ENCODE measurements at places on chromosomes 16 and 17.
A peak's percentile ranks its signal among the peaks of the same experiment; 100 is the strongest.

GRCh38 chr17:149897-150584 lies 12.7 kb downstream of the SCGB1C2 start:
- no peak for DNase-seq

- no peak for DNase-seq
Observed at GRCh38 chr17:51499897-51500296, 239.6 kb downstream of the UTP18 start.

DNA sequence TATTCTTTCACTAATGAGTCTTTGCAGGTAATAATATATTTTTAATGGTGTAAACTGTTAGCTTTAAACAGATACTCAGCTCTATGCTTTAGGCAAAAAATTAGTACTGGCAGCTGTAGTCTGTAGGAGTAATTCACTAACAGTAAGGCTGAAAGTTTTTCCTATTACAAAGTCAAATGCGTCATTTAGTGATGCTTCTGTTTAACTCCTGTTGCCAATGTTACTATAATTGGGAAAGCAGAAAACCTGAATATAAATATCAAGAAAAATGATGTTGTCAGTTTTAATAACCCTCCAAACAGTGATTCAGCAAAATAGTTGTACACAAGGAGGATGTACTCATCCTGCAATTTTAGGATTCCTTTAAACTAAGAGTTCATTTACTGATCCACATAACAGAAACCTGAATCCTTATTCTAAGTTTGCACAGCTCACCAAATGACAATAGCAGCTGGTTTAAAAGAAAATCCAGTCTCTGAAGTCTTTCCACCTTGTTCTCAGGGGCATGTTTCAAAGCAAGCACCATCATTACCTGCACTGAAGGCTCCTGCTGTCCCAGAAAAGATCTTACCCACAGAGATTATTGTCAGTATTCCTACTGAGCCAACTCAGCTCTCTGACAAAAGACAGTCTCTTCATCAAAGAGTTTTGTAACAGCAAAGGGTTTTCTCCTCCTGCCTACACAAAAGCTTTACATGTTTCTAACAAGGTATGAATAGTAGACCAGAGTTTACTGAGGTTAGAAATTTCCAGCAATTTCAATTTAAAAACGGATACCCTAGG lies 4.2 kb downstream of the CDR2 start:
- DNase-seq, result no peak

GRCh38 chr17:57512258-57512657 lies 232.8 kb downstream of the CCDC182 start:
- DNase-seq, result no peak

- DNase-seq, result no peak
Observed at GRCh38 chr17:75684249-75684648, 17.1 kb downstream of the SAP30BP start.

DNA sequence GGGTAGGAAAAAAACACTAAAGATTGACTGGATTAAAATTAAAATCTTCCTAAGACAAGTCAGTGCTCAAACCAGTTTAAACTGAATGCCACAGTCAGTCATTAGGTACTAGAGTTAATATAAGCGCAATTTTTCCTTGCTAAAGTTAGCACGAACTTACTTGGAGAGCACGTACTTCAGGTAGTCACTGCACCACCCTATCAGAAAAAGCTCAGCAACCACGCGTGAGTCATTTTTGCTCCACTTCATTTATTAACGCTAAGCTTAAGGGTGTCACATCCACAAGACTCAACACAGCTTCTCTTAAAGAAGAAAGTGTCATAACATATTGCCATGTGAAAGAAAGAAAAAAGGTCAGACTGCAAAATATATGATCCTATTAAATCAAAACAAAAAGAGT lies 53.1 kb downstream of the TEX2 start:
- DNase-seq, result no peak

- no peak for DNase-seq
Observed at GRCh38 chr17:41710472-41711090, 1.6 kb upstream of the GAST start.

- DNase-seq, result no peak
Observed at GRCh38 chr16:87123356-87124001, 193.7 kb downstream of the C16orf95 start.

GRCh38 chr17:72635034-72635635 lies 457.4 kb downstream of the SLC39A11 start:
- DNase-seq, result no peak

GRCh38 chr16:12703935-12704334 lies 99.8 kb downstream of the CPPED1 start:
- no peak for DNase-seq

DNA sequence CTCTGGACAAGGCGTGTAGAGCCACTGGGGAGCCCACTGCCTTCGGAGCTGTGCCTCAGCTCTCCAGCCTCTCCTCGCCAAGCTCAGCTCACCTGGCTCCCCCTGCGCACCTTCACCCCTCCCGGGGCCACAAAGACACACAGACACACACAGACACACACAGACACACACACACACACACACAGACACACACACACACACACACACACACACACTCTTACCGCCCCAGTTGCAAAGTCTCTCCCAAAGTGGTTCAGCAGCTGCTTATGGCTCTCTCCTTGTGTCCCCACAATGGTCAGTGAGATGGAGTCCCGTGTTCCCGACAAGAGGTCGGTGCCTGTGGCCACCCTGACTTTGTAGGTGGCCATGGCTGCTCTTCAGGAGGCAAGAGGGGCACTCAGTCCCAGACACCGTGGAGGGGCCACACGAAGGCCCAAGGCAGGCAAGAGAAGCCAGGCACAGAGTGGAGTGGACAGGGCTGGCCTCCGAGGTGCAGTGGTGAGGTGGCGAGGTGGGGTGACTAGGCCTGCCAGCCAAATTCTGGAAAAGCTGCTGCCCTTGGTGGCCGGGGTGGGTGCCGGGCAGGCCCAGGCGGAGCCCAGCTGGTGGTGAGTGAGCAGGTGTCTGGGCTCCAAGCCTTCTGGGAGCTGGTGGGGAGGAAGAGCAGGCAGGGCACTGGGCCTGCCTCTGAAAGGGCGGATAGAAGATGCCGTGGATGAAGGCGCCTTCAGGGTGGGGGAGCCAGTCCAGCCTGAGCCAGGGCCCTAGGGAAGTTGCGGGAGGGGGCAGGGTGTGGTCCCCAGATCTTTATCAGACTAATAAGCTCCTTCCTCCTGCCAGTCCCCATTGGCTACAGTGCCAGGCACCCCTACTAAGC lies at the start of gene ALOX12B:
ALOX12B (minus strand) TSS at position 642 of the 877 bp plus-strand sequence; CDS start at position 368, 274 bp downstream.
- no peak for DNase-seq

DNA sequence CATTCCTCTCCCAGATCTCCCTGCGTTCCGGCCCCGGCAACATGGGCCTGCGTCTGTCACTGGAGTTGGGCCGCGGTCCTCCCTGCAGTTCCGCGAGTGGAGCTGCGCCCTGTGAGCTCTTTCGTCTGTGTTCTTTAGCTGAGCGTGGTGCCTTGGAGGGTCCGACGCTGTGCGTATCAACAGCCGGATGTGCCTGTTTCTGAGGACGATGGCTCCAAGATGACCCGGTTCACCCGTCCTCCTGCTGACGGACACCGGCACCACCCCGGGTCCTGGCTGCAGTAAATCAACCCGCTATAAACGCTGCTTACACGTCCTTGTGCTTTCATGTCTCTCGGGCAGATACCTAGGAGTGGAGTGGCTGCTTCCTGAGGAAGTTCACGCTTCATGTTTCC lies 44.8 kb upstream of the GNG13 start:
- DNase-seq, result no peak

- DNase-seq, result peak; percentile 49
Observed at GRCh38 chr16:66751053-66751302, 431 bp downstream of the DYNC1LI2 start.

DNA sequence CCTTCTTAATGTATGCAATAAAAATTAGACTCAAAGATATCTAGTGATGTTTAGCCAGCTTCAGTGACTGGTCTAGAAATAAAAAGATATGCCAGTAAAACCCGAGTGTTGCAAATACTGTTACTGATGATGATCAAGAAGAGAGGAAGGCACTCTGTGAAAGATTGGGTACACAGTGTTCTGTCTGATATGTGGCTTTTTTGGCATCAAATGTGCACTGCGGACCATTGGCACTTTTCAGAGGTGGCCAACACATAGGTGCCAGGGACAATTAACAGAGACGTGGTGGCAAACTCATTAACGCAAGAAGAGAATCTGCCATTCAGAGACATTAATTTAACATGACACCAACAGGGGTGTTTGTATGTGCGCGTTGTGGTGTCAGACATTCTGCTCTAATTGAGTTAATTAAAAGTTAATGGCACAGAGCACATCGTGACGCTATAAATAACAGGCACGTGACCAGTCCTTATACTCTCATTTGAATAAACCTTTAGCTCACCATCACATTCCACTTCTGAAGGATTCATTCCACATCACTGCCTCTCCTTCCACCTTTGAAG lies 549.3 kb upstream of the HSBP1 start:
- DNase-seq, result no peak

DNA sequence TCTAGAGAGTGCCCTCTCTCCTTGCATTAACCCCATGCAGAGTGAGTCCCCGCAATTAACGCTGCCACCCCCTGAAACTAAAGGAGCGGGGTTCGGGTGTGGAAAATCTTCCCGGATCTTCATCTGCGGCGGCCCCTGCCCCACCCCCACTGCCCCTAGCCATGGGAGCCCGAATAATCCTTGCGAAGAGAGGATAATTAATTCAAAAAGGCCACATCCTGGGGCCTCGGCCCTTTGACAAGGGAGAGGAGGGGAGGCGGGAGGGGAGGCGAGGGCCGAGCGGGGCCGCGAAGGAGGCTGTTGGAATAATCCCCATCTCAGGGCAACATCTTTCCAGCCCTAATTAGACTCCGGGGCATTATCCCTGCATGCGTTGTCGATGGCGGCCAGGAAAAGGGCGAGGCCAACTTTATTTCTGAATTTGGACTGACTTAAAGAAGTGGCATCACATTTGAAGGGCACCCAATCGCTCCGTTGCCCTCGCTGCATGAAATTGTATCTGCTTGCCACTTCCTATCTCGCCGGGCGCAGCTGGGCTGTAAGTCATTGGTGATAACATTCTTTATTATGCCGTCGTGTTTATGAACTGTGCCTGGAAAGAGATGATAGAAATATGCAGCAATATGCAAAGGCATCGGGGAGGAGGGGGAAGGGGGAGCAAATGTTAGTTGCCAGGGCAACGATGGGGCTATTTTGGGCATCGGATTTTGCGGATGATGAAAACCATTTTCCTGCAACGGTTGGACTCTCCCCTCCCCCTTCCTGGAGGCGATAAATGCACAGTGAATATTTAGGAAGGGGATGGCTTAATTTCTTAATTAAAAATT lies 387.1 kb upstream of the TNRC6C start:
- DNase-seq, result peak; percentile 70

DNA sequence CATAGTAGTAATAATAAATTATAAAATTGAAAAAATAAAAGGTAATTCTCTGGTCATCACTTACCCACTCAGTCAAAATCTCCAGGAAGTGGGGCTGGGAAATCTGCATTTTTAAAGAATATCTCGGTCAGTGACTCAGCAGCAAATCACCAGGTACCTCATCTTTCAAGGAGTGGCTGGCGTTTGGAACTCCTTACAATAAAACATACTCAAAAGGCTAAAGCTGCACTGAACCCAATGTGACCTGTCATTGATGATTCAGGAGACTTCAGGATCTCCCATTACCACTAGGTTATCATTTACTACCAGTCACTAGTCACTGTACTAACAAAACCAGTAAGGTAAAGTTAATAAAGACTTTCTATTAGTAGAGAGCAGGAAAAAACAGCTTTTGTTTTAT lies 21.5 kb upstream of the RFFL start:
- DNase-seq, result no peak

DNA sequence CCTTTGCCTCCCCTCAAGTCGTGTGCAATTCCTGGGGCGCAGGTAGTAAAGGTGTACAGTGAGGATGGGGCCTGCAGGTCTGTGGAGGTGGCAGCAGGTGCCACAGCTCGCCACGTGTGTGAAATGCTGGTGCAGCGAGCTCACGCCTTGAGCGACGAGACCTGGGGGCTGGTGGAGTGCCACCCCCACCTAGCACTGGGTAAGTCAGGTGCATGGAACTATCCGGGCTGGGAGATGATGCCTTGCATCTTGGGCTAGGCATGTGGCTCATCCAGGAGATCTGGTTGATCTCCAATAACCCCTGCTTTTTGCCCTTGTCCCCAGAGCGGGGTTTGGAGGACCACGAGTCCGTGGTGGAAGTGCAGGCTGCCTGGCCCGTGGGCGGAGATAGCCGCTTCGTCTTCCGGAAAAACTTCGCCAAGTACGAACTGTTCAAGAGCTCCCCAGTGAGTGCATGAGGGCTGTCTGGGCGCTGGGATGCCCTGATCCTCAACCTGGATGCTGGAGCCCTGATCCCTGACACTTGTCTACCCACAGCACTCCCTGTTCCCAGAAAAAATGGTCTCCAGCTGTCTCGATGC lies 5.2 kb downstream of the GRB7 start:
- no peak for DNase-seq

GRCh38 chr17:61361084-61361483 lies 38.6 kb upstream of the TBX2 start:
- DNase-seq, result no peak

DNA sequence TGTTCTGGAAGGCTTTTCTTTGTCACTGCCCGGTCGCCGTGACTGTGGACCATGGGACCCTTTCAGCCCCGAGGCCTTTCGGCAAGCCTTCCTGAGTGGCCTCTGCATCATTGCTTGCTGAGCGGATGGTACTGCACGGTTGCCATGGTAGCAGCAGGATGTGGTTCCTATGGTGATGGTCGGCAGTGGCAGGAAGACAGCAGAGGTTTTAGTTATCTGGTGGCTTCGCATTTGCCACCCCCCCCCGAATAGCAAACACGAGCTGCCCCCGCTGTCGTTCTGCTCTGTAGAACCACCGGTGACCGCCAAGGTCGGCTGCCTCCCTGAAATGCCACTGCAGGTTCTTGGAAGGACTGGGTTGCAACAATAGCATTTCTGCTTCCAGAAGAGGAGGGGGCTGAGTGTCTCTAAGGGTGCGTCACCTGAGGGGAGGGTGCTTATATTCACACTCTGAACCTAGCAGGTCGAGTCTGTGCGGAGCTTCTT lies 76.6 kb downstream of the CMIP start:
- DNase-seq, result no peak

GRCh38 chr16:71536752-71537499 lies 10.7 kb downstream of the CHST4 start:
- DNase-seq, result no peak

- peak; percentile 69 for DNase-seq
Observed at GRCh38 chr17:32285306-32285705, 19.7 kb downstream of the RHBDL3 start.

DNA sequence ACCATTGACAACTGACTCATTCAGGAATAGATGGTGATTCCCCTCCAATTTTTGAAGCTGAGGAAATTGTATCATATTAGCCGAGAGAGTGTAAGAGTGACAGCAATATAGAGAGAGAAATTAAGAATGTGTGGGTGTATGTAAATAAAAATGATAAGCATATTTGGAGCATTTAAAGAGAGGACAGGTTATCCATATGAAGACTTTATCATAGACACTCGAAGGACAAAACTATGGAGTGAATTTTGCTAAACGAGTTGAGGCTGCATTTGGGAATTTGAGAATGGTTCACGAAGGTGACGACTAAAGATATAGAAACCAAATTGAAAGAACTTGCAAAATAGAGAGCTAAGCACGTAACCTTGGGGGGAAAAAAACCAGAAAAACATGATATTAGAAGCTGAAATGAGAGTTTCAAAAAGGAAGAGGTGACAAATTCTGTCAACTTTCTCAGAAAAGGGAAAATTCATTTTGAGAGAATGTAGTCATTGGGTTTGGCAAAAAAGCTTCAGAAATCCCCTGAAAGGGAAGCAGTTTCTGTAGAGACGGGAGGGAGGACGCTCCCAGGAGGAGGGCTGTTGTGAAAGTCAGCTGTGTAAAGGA lies 129.7 kb downstream of the KCNJ2 start:
- no peak for DNase-seq
